ENCODE measurements at places on chromosomes 5 and 9.

- DNase-seq, result no peak
These were observed 1.8 kb upstream of the SLC25A51 start for GRCh38 chr9:37905776-37906175.

- DNase-seq, result no peak
These were observed 84.4 kb upstream of the RARS1 start for GRCh38 chr5:168401880-168402279.

DNA sequence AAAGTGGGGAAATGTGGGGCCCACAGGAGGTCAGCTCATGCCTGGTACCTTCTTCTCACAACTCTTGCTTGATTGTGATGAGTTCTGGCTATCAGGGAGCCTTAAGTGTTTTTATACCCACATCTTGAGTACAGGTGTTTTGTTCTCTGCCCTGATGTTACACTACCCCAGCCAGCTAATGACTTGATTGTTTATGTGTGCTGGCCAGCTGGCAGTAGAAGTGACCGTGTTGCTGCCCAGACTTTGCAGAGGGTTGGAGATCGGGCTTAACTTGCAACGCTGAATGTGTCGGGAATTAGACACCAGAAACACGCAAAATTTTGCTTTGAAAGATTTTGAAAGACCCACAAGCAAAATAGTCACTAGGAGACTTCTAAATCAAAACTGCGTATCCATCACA is 16.9 kb upstream of the ZDHHC11B start:
- DNase-seq, result no peak

- DNase-seq, result no peak
These were observed 522.3 kb downstream of the MAT2B start for GRCh38 chr5:164027738-164028137.

DNA sequence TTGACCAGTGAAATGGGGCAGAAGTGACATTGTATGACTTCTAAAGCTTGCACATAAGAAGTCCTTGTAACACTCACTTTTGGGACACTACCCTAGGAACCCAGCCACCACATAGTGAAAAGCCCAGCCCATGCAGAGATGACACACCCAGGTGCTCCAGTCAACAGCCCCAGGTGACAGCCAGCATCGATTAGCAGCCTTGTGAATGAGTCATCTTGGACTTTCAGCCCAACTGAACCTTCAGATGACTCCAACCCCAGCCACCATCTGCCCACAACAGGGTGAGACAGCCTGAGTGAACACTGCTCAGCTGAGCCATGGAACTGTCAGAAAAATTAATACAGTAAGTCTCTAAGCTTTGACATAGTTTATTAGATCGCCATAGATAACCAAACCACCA is 458.6 kb downstream of the ZSWIM6 start:
- no peak for DNase-seq

DNA sequence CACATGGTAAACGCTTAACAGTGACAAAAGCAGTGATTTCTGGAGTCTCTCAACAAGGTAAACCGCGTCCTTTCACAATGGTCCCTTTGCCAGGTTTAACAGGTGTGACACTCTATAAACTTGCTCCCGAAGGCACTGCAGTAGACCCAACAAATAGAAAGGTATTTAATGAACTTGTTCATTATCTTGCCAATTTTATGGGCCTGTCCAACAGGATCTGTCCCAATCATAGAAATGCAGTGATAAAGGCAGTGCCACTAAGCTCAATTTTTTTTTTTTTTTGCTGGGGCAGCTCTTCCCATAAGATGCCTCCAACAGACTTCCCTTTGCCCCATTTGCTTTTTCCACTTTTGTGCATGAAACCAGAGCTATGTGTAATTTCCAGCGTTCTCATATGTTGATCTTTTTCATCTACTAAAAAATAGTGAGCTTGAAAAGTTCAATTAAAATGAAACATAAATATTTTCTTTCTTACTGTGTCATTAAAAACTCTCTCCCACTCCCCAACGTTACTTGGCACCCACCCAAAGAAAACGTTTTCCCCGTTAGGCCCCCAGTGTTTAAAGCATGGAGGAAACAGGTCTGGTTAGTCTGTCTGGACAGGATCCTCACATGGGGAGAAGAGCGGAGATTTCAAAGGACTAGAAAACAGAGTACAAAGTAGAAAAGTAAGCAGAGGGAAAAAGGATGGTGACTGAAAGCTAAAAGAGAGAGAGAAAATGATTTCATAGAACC is 80.9 kb upstream of the SPATA31D4 start:
- no peak for DNase-seq

GRCh38 chr5:128904805-128905567 is 60.3 kb upstream of the SLC27A6 start:
- DNase-seq, result no peak

- no peak for DNase-seq
These were observed 33.0 kb downstream of the ELOVL7 start for GRCh38 chr5:60811105-60811504.

DNA sequence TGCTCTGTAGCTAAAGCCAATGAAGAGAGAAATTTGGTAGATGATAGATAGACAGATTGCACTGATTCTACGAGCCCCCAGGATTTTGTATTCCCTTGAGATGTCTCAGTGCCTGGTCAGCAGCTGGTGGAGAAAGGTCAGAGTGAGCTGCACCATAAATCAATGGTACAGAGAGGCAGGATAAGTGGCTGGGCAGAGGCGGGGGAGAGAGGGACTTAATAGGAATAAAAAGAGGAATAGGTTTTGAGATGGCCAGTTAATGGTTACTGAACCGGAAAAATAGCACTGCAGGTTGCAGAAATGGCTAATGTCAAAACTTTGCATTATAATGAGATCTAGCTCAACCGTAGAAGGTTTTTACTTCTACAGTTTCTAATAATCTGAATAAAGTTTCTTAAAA is 47.9 kb upstream of the SLC12A2 start:
- DNase-seq, result no peak

DNA sequence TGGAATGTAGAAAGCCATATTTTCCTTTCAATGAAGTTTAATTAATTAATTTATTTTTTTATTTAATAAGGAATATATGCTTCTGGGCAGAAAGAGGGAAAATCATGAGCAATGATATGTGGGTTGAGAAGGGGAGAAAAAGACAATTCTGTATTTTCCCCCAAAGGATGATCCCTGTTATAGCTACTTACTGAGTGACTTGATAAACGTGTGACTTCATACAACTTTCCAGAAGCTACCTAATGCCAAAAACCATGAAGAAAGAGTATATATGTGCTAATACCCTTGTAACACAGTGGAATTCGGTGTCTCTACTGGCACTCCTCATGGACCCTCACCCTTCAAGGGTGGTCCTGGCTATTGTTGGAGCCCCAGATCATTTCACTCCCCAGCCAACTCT is 335.0 kb upstream of the KLF4 start:
- DNase-seq, result no peak

DNA sequence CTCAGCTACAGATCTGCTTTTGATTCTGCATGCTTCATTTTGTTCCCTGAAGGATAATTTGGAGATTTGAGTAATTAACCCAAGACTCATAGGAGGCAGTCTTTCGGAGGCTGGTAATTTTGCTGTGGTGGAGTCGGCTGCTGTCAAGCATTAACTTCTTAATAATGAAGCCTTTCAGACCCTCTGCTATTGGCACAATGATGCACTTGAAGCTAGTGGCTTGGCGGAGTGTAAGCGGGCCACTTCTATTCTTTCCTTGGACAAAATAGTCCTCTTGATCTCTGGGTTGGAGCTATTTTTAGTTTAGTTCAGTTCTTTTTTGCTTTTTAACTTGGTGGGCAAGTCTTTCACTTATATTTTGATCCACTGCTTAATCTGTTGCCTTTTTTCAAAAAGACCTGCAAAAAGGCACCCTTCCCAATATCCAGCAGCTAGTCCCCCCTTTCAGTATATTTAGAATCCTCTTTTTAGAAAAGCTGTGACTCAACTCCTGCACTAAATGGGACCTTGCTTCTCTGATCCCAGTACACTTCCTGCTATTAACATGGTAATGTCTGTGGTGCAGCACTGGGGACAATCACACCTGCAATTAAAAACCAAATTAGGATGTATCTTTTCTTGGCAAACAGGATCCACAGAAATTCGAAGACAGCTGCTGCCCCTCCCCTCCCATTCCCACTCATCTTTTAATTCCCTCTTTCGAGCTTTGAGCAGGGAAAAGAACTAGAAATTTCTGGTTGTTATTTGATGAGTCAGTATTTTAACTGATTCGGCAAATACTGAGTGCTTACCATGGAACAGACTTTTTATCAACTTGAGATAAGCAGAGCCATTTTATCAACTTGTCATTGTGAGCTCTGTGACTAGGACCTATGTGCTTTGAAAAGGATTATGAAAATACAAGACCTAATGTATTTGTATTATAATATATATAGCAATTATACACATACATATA is 169.4 kb upstream of the ANKRD55 start:
- DNase-seq, result no peak

GRCh38 chr5:176536132-176536901 is 885 bp downstream of the RNF44 start:
- DNase-seq, result no peak

DNA sequence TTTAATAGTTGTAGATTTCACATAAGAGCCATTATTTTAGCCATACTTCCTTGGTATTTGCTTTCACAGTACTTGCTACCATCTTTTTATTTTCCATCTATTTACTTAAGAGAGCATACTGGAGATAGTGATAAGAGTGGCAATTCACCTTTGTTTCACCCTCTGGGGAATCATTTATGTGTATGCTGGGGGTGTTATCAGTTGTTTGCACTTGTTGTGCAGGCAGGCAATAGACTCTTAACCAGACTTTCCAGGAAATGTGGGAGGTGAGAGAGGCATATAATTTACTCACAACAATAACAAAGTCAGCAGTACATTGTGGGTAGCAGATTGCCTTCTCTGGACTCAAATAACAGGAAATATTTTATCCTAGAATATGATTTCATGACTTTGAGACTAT is 1018.3 kb downstream of the CDH12 start:
- DNase-seq, result no peak

DNA sequence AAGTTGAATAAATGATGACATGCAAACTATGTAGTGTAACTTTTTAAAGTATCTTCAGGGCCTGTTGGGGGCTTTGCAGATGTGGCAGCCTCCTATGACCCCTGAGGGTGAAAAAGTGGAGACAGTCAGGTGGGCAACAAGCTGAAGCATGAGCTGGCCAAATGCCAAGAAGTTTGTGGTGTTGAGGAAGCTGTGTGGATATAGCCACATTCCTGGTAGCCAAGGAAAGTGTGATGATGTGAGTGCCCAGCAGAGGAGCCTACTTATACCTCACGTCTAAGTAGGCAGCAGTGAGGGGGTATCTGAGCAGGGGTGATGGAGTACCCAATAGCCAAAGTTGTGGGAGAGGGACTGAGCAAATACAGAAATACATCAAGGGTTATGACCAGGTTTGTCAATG is 621.2 kb upstream of the CDH6 start:
- DNase-seq, result no peak

DNA sequence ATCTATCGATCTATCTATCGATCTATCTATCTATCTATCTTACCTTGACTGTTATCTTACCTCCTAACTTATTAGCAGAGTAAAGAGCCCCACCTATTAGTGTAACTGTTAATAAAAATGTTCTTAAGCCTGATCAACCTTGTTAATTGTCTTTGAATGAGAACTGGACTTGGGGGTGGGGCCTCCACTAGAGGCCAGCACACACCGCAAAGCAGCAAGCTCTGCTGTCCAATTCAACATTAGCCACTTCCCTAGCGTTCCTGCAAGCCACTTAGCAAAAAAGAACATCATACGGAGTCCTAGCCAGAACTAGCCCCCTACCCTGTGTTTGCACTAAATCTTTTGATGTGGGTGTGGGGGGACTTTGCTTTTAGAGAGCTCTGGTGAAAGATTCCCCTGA is 515.8 kb downstream of the KDM4C start:
- DNase-seq, result no peak

DNA sequence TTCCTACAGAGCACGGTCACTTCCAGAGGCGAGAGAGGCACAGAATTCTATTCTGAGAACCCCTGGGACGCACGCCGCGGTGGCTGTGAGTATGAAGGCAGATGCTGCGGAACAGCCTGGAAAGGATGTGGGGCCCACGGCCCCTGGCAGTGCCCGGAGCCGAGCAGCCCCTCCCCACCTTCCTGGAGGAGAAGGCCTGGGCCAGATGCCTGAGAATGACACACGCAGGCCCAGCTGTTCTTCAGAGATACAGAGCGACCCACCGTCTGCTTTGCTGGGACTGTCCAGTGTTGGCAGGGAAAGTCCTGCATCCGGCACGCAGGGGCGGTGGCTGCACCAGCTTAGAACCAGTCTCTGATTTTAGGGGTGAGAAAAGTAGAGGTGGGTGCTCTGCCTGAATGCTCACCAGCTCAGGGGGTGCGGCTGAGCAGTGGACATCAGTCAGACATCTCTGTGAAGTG is 116.7 kb upstream of the LPCAT1 start:
- DNase-seq, result no peak
